ENCODE measurements at places on chromosomes 6 and 20. TPM values are rescaled to one million over a fixed set of nuclear protein-coding genes. Genes with fewer than 3 reads are reported as not detected.

DNA sequence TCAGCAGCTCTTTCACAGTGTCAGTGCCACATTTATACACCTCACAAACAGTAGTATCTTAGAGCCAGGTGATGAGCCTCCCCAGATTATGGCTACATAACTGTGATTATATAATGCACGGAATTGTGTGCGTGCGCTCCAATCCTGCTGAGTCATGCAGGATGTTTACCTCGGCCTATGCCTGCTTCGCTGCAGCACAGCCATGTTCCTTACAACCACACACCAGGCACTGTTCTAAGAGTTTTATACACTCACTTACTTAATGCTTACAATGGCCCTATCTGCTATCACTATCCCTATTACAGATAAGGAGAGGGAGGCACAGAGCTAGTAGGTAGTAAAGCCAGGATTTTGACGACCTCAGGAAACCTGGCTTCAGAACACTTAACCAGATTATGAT lies 7.3 kb downstream of the ZKSCAN3 start:
- DNase-seq = no peak

DNA sequence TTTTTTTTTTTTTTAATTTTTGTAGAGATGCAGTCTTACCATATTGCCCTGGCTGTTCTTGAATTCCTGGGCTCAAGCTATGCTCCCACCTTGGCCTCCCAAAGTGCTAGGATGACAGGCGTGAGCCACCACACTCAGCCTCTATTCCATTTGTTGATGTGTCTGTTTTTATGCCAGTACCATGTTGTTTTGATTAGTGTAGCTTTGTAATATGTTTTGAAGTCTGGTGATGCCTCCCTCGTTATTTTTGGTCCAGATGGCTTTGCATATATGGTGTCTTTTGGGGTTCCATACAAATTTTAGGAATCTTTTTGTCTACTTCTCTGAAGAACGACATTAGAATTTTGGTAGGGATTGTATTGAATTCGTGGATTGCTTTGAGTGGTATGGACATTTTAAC lies 193.2 kb downstream of the ADGB start:
- no peak for DNase-seq

GRCh38 chr6:107228754-107229153 lies 113.4 kb upstream of the BEND3 start:
- no peak for DNase-seq

GRCh38 chr6:28335040-28335563 lies 846 bp downstream of the ZSCAN31 start:
- no peak for DNase-seq

GRCh38 chr20:20295621-20296498 lies 72.0 kb upstream of the INSM1 start:
- no peak for DNase-seq

- DNase-seq = no peak
Measured at GRCh38 chr6:52371656-52372191, 9.8 kb downstream of the PAQR8 start.

GRCh38 chr6:137763886-137764285 lies 103.2 kb upstream of the TNFAIP3 start:
- DNase-seq = no peak

DNA sequence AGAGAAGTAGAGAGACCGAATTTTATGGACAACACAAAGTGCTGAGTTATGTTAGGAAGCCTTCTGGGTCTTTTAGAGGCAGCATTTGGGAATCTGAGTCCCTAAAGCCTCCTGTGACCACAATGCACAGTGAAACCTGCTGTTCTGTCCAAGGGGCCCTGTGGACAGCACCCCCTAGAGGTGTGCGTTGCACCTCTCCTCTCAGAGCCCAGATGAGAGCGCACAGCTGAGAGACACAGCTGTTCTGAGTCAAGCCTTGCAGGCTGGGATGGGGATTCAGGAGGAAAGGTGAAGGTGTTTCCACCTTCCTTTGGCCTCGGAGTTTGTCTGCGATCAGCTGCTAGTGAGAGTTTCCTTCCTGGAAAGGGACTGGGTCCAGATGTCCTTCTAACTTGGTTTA lies 13.0 kb downstream of the PCK1 start:
- no peak for DNase-seq

GRCh38 chr6:48101290-48101689 lies 9.7 kb downstream of the PTCHD4 start:
- no peak for DNase-seq

- DNase-seq = peak; percentile 78
Measured at GRCh38 chr6:30490026-30490876, 942 bp downstream of the HLA-E start.

- no peak for DNase-seq
Measured at GRCh38 chr6:137610702-137611101, 116.5 kb upstream of the OLIG3 start.

DNA sequence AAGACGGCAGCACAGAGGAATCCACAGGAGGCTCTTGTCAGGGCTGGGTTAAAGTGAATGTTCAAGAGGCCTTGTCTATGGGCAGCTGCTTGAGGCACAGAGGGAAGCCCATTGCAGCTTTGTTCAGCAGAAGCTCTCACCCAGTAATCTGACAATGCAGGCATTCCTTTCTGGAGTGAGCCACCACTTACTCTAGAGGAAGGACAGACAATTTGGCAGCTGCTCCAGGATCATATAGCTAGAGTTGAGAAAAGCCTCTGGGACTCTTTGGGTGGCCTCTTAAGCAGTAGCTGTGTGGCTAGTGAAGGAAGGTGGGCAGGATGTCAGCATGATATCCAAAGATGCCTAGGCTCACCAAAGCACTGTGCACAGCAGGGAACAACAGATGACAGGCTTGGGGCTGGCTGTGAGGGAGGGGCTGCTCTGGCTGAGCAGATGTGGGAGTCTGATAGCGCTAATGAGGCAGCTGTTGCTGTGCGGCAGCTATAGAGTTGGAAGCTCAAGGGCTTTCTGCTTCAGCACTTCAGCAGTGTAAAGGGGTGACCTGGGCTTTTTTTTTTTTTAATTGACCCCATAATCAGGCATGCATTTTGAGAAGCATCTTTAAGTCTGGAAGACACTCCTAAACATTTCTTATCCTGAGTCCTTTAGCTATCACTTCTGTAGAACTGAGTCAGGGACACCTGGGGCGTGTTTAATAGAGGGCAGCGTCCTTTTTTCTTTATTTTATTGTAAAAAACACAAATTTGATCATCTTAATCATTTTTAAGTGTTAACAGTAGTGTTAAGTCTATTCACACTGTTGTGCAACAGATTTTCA lies 27.2 kb downstream of the CMTR1 start:
- peak; percentile 79 for DNase-seq

DNA sequence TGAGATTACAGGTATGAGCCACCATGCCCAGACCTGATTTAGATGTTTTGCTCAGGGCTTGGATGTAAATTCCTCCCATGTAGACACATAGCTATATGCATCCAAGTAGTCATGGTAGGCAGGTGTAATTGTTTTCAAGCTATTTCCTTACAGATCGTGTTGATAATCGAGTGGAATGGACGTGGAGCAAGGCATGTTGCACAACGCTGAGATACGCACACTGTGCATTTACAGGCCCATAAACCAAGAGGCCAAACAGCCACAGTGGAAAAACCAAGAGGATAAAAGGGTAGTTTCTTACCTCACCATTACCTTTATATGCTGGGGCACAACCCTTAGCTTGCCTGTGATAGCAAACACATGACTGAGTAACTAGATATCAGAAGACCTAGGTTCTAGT lies 51.0 kb upstream of the ADGRF1 start:
- DNase-seq = no peak

DNA sequence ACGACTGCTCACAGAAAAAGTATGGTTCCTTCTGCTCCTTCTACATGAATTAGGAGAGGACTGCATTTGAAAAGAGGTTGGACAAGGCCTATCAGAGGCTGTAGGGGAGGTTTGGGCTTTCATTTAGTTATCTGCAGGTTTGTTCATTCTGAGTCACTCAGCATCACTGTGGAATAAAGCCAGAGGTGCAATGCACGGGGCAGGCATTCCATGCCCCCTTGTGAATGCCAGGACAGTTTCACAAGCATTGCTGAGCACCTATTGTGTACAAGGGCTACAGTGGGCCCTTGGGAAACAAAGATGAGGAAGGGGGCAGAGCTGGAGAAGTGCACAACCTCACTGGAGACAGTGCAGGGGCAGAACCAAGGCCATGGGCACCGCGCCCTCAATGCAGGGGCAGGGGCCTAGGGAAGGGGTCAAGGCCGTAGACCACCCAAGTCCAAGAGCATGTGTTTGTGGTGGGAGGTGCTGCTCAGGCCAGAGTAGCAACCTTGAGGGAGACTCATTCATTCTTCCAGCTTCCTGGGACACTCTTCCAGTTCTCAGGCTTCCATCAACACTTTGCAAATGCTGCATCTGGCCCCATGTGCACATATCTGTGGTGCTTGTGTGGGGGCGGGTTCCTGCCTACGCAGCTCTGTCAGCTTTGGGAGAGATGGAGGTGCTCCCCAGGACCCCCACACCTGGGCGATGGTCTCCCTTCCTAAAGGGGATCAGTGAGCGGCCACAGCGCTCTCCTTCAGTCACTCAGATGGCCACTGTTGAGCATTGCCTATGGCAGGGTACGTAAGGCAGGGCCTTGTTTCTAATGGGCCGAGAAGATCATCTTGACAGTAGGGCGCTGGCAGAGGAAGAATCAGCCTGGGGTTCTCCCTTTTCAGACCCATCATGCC lies 204.5 kb downstream of the SYNDIG1 start:
- no peak for DNase-seq

GRCh38 chr6:18359237-18359885 lies 27.8 kb upstream of the RNF144B start:
- DNase-seq = no peak

GRCh38 chr20:22515264-22515663 lies 69.1 kb downstream of the FOXA2 start:
- no peak for DNase-seq

DNA sequence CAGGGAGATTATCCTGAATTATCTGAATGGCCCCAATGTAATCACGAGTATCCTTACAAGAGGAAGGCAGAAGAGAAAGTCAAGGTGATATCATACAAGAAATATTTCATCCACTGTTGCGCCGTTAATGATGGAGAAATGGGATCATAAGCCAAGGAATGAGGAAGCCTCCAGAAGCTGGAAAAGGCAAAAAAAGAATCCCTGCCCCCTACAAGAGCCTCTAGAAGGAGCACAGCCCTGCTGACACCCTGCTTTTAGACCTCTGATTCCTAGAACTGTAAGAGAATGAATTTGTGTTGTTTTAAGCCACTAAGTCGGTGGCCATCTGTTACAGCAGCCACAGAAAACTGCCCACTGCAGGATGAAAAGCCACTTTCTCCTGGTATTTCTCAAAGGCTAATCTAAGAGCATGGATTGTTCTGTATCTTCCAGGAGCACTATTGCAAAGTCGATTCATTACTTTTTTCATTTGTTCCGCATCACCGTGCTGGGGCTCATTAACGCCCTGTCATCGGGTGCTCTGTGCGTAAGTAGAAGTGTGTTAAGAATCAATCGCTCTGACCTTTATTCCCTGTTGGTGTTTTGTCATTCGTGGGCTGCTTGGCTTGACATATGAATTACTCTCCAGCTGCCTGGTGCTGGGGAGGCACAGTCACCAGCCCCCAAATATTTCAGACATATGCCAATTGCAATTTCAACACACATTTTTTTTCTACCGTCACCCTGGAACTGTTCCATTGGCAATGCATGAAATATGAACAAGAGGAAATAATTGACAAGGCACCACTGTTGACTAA lies 117.0 kb downstream of the PCSK2 start:
- DNase-seq = no peak

- no peak for DNase-seq
Measured at GRCh38 chr6:165146456-165146855, 162.9 kb downstream of the C6orf118 start.

DNA sequence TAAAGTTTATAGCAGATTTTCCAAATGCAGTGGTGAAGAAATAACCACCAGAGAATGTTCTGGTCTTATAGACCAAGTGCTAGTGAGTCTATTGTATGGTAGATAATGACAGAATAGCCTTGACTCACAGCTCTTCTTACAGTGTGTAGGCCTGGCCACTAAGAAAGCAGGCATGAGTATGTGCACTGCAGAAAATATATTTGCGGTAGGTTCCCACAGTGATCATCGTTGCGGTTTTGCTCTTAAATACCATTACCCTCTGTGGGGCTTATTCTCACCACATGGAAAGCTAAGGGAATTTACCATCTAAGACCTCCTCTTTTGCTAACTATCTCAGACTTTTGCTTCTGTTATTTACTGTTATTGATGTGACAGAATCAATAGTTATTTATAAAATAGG lies 212.3 kb upstream of the SYNDIG1 start:
- DNase-seq = no peak

GRCh38 chr20:2798095-2798805 lies 2.2 kb downstream of the CPXM1 start:
- DNase-seq = no peak

- no peak for DNase-seq
Measured at GRCh38 chr6:11278207-11278559, 45.7 kb upstream of the NEDD9 start.

DNA sequence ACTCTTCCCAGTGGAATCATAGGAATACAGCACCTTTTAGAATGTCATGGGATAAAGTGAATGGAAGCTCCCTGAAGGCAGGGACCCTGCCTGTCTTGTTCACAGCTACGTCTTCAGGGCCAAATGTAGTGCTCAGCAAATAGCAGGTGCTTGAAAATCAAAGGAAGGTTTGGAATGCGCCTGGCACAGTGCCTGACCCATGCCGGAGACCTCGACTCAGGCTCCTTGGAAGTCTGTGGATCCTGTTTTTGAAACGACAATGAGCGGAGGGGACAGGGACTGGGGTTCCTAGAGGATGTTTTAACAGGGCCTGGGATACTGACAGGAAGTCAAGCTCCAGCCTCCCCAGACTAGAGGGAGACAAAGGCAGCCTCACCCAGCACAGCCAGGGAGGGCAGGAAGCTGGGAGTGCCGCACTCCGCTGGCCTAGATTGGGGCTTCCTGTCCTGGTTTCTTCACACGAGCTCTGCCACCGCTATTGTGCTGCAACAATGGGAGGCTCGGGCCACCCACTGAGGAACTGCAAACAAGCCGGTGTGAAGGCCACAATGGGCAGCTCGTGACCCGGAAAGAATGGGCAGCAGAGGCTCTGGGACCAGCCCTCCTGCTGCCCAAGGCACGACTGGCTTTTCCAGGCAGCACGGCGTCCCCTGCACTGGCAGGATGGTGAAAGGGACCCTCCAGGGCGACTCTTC lies 76.7 kb downstream of the PREX1 start:
- no peak for DNase-seq

- no peak for DNase-seq
Measured at GRCh38 chr20:58461899-58462298, 53.3 kb downstream of the APCDD1L start.

TFAP2A gene
- 0.08 TPM for total RNA-seq

ENPP1 gene
- 27.2 TPM for total RNA-seq

SULF2 gene
- total RNA-seq = 12.6 TPM

ULBP3 gene
- 2.3 TPM for total RNA-seq

PPIL6 gene
- total RNA-seq = 0.17 TPM

PSORS1C2 gene
- not detected for total RNA-seq

F13A1 gene
- 4.9 TPM for total RNA-seq

SPEF1 gene
- not detected for total RNA-seq

OR2B6 gene
- total RNA-seq = not detected

MYT1 gene
- 6.5 TPM for total RNA-seq

PLEKHG1 gene
- total RNA-seq = 6.8 TPM

HDGFL1 gene
- not detected for total RNA-seq

FLRT3 gene
- total RNA-seq = 8.2 TPM

TBXT gene
- not detected for total RNA-seq

MRPS10 gene
- total RNA-seq = 26.8 TPM

SMLR1 gene
- total RNA-seq = 65.2 TPM

TRIM40 gene
- total RNA-seq = 0.51 TPM
